ENCODE measurements at places on chromosomes 5 and 9. TPM values are rescaled to one million over a fixed set of nuclear protein-coding genes. Genes with fewer than 3 reads are reported as not detected.
A peak's percentile ranks its signal among the peaks of the same experiment; 100 is the strongest.

The SMIM33 gene
- total RNA-seq: not detected

- DNase-seq: no peak
These were observed 6.3 kb downstream of the QSOX2 start for GRCh38 chr9:136239135-136239982.

- DNase-seq: no peak
These were observed 124.4 kb upstream of the ABCA1 start for GRCh38 chr9:105052346-105052745.

- DNase-seq: peak; percentile 21
These were observed 16.7 kb upstream of the HSD17B4 start for GRCh38 chr5:119435436-119436132.

The SPATA31C1 gene
- total RNA-seq: not detected

The ZNF366 gene
- not detected for total RNA-seq

- DNase-seq: no peak
These were observed 129.9 kb upstream of the ANKH start for GRCh38 chr5:15001517-15001916.

The SPEF2 gene
- 10.9 TPM for total RNA-seq

DNA sequence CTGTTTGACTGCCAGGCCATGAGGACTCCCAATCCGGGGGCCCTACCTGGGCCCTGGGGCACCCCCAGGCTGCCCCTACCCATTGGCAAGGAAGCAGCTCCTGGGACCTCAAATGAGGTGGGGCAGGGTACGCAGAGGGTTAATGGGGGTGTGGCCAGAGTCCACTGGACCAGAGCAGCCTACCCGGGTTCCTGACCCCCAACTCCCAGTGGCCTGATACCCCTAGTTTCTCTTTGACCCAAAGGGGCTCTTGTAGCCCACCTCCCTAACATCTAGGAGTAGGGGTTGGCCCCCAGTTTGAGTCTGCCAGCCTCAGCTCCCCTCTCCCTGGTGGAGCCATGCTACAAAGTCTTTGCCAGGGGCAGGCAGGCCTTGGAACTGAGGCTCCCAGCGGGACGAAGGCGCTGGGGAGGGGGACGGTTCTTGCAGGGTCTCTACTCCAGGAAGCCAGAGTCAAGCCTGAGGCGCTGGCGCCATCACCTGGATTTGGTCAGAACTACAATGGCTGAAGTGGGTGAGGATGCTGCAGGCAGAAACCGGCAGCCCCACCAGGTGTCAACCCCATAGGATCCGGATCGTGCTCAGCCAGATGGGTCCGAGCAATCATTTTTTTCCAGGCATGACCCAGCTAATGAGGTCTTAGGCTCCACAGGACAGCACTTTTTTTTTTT, 8.4 kb upstream of the CERCAM start:
- DNase-seq: no peak

The C1QTNF2 gene
- not detected for total RNA-seq

The BHMT gene
- 0.93 TPM for total RNA-seq

DNA sequence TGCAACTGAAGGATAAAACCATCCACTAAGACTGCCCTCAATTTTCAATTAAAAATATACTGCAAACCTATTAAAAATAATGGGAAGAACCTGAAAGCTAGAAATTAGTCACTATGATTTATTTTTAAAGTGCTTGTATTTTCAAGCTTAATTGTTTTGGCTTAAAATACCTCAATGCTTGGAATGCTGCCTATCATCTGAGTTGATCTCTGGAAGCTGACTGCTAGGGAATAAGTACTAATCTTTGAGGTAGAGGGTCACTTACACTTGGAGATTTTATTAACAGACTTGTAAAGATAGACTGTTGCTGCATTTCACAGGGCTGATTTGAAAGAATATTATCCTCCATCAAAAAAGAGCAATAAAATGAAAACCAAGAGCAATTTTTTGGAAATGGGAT, 6.2 kb downstream of the PCSK1 start:
- no peak for DNase-seq

The DYNC2I2 gene
- 218 TPM for total RNA-seq

DNA sequence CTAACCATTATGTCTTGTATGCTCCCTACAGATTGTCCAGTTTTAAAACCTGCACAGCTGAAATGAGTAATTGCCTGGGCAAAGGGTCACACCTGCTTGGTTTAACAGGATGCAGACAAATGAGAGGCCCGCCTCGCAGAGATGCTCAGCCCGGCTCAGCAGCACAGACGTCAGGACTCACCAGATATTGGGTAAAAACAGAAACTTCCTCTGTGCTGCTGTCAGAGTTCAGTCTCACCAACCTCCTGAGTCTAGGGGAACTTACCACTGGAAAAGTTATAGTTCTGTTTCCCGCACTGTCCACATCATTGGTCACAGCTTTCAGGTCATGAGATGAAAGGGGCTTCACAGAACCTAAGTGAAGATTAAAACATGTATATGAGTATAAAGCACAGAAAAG, 152.5 kb downstream of the ESM1 start:
- DNase-seq: no peak

DNA sequence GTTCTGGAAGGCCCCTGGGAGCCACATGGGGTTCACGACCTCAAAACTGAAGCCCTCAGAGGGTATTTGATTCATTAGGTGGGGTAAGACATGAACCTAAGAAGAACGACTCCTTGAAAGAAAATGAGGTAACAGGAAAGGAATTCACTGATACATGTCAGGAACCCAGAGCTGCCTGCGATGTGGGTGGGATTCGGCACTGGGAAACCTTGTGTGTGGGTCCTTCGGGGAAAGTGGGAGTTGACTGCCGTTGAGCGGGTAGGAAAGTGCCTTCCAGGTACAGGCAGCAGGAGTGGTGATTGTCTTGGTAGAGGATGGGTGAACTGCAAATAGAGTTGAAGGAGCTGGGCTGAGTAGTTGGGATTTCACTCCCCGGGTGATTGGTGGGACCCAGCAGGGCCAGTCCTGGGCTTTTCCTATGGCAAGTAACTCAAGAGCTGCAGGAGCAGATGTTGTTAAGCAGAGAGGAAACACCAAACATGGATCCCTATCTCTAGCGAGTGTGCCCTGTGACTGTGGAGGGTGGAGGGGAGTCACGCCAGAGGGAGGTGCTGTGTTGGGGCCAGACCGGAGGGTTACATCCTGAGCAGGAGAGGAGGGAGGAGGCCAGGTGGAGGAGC, 30.8 kb downstream of the ANKRD33B start:
- DNase-seq: no peak

GRCh38 chr9:104765138-104765537, 1.2 kb downstream of the NIPSNAP3B start:
- no peak for DNase-seq

- DNase-seq: no peak
These were observed 59.8 kb upstream of the TBC1D9B start for GRCh38 chr5:179967489-179967888.

The TLN1 gene
- total RNA-seq: 106 TPM

GRCh38 chr5:81607693-81608092, 143.2 kb downstream of the SSBP2 start:
- DNase-seq: no peak

The NOTCH1 gene
- total RNA-seq: 7.9 TPM

GRCh38 chr9:108628316-108628715, 227.5 kb downstream of the ACTL7B start:
- DNase-seq: no peak

The SOWAHA gene
- not detected for total RNA-seq

DNA sequence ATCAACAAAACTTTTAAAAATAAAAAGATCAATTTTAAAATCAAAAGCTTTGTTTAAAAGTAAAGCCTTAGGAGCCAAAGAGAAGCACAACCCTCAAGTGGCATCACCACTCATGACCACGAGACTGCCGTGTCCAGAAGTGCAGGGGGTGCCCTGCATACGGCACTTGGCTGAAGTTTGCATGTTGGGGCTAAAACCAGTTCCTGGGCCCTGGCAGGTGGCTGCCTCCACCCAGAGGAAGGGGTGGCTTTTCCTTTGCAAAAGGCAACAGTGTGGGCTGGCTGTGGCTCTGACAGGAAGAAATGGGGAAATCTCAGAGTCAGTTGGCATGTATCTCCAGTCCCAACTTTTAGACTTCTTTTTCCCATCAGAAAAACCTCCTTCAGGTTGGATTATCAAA, 15.3 kb downstream of the TRMO start:
- no peak for DNase-seq

GRCh38 chr5:59174248-59174844, 591.5 kb downstream of the RAB3C start:
- DNase-seq: no peak

The BRINP1 gene
- total RNA-seq: 3.7 TPM

GRCh38 chr9:70679845-70680244, 265.4 kb upstream of the KLF9 start:
- no peak for DNase-seq

The SLC6A18 gene
- not detected for total RNA-seq

DNA sequence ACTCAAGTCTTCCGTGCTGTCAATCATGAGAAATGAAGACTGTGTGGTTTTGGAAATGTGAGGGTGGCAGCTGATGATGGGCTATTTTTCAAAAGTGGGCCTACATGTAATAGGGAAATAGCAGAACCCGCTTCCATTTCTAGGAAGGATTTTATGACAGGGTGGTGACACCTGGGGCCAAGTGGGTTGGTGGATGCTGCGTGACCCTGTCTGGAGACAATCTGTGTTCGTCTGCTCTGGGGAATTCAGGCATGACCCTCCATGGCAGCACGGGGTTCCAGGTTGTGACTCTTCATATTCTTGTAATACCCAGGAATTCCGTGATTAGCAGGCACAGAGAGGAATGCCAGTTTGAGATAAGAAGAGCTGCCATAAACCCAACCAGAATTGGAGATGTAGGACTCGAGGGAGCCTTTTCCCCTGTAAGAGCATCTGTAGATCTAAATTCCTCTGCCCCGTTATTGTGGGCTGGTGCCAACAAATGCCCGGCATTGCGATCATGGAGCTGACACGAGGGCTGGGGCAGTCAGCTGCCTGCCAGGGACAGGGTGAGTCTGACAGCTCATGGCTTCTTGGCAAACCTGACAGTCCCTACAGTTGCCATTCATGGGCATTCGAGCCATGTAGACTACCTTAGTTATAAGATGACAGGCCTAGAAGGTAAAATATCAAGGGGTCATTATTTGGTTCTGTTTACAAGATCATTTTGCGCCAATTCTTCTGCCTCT, 279.7 kb downstream of the GADD45G start:
- DNase-seq: no peak

DNA sequence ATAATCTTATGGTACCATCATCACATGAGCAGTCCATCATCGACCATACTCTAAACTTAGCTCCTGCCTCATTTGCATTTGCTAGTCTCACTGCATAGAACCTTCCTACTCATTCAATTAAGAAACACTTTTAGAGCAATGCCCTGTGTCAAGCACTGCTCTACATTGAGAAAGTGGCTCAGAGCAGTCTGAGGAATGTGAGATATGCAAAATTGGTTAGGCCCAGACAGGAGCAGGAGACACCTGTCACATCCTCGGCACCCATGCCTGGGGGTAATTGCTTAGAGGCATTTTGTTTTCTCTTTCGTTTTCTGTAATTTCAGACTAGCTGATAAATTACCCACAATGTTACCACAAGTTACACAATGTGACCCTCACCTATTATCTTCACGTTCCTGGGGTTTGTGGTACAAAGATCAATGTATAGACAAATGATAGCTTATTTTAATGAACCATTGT, 4.9 kb upstream of the RARS1 start:
- DNase-seq: no peak

DNA sequence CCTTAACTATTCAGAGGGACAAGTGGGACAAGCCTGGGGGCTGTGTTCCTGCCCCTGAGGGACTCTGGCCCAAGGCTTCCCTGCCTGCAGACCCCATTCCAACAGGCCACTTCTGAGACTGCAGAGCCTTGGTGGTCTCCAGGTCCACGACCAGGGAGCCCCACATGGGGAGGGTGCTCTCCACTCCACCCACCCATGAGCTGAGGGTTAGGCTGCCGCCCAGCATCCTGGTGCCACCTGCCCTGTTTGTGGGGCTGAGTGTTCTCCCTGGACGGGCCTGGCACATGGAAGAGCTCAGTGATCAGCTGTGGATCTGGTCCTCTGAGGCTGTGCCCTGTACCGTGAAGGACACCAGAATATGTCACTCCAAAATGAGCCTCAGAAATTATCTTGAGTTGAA, 2.5 kb upstream of the ABO start:
- DNase-seq: no peak

DNA sequence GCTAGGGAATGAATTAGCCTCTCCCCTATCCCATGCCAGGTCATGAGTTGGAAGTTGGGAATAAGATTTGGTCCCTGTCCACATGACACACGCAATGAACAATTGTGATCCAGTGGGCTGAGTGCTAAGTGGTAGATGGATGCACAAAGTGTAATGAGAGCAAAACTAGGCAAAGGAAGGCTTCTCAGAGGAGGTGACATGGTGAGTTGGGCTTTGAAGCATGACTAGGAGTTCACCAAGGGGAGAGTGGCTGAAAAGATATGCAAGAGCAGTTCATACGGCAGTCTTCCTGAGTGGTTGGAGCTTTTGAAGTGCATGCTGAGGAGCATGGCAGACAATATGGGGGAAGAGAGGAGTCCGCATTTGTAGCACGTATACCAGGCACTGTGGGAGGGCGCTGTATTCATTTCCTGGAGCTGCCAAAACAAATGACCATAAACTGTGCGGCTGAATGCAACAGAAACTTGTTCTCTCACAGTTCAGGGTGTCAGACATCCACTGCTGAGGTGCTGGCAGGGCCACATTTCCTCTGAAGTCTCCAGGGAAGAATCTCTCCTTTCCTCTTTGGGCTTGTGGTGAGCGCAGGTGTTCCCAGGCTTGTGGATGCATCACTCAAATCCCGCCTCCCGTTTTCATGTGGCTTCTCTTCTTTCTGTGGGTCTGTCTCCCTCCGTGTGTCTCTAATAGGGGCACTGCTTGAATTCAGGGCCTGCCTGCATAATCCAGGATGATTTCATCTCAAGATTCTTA, 49.5 kb downstream of the NSG2 start:
- DNase-seq: no peak

DNA sequence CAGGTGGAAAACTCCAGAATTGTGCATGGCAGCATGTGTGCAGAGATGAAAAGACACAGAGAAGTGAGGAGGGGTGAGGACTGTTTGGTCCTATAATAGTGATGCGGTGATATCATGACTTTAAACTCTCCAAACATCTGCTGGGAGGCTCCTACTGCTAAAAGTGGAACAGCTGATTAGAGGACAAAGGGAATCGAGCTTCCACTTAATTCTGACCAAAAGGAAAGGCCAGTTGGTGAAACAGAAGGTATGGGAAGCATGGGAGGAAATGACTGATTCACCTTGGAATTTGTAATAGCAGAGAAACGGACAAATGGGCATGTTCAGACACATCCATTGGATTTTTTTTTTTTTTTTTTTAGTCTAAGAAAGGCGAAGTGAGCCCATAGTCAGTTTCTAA, 67.5 kb upstream of the MAMDC2 start:
- DNase-seq: peak; percentile 45

- no peak for DNase-seq
These were observed 4.0 kb upstream of the THBS4 start for GRCh38 chr5:80031109-80031508.

GRCh38 chr5:18097817-18098216, 463.6 kb downstream of the TAF11L14 start:
- DNase-seq: no peak

Data from Caki2 (cell line).